ENCODE measurements at places on chromosomes 13 and 19.

DNA sequence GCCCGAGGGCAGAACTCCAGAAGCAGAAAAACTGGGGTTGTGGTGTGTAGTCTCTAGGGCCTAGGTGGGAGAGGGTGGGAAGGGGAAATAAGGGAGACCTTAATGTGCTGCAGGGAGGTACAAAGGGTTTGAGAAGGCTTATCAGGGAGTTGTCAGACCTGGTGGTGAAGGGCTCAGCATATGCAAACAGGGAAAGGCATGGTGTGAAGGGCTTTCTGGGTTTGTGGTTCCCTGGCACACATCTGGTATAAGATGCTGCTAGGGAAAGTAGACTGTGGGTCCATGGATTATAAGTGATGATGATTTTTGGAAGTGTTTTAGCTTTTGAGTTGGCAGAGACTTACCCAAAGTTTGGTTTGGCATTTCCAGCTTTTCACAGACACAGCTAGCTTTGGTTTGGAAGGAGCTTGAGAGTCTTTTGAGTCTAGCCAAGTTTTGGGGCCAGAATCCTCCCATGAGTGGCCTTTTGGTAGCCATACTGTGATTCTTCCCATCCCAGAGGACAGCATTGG lies 2.2 kb downstream of the TRIM28 start:
- DNase-seq = no peak

DNA sequence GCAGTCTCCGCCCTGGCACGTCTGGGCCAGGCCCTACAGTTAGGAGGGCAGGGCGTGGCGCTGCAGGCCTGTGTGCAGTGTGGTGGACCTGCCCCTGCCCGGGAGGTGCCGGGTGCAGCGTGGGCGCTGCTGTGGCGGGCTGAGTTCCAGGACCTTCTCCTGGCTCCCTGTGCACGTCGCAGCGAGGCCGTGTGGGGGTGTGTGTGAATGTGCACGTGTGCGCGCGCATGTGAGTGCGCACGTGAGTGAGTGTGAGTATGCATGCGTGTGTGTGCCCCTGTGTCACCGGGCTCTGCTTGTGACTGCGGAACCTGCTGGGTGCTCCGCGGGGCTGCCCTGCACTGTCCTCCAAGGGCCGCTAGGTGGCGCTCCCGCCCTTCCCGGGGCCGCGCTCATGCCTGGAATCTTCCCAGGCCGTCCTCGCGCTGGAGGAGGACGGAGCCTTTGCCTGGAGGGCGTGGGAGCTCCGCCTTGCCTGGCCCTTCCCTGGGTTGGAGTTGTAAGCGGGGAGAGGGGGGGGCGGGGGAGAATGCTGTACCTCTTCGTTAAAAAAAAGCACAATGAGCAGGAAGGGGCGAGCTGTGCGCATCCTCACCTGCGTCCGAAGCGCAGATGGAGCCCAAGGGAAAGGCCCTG lies 79.3 kb downstream of the KDM4B start:
- peak; percentile 33 for DNase-seq

- DNase-seq = no peak
Measured at GRCh38 chr13:31896427-31896826, 135.1 kb upstream of the FRY start.

- DNase-seq = no peak
Measured at GRCh38 chr19:46283771-46284170, 13.1 kb upstream of the HIF3A start.

- DNase-seq = no peak
Measured at GRCh38 chr19:7540761-7541474, 5.4 kb downstream of the PNPLA6 start.

DNA sequence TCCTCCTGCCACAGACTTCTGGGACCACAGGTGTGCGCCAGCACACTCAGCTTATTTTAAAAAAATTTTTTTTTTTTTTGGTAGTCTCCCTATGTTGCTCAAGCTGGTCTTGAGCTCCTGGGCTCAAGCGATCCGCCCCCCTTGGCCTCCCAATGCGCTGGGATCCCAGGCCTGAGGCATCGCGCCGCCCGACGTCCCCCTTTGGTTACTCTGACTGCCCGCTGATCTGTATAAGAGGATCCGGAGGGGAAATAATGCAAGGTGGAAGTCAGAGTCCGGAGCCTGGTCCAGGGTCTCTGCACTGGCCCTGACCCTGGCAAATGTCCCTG lies 486 bp upstream of the ZNF805 start:
- no peak for DNase-seq

- DNase-seq = no peak
Measured at GRCh38 chr13:26060357-26060756, 8.5 kb upstream of the SHISA2 start.

- DNase-seq = no peak
Measured at GRCh38 chr19:35076026-35076370, 34.5 kb downstream of the HPN start.

DNA sequence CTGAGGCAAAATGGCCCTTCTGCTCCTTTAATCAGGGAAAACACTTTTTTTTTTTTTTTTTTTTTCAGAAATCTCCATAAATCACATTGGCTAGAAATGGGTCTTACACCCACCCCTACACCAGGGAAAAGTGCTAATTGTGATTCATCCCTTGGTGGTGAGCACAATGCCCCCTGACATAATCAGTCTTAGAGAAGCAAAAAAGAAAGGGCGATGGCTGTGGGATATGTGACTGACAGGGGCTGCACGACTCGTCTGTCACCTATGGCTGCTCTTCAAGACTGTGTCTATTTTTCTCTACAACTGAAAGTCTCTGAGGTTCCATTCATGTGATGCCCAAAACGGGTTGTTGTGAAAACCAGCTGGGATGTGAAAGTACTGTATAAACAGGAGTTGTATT lies 3.6 kb upstream of the GPC6 start:
- DNase-seq = no peak

DNA sequence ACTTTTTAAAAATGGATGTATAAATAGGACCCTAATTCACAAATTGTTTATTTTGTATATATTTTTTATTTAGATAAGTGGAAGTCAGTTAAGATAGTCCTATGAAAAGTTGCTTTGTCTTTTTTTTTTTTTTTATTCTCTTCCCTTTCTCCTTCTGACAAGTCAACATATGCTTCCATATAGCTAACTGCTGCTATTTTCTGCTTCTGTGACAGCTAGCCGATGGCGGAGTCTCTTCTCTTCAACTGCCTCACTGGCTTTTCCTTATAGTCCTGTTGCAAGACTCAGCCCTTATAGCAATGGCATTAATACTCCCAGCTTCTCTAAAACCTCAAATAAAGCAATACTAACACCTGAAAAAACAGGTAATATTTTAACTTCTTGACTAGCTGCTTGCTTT lies 45.3 kb downstream of the SLAIN1 start:
- DNase-seq = no peak

DNA sequence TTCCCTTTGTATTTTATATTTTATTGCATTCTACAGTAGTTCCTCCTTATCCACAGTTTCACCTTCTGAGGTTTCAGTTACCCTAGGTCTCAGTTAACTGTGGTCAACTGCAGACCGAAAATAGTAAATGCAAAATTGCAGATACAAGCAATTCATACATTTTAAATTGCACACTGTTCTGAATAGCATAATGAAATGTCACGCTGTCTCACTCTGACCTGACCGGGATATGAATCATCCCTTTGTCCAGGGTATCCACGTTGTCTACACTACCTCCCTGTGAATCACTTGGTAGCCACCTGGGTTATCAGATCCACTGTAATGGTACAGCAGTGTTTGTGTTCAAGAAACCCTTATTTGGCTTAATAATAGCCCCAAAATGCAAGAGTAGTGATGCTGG lies 325.0 kb downstream of the DNAJC15 start:
- DNase-seq = peak; percentile 18

DNA sequence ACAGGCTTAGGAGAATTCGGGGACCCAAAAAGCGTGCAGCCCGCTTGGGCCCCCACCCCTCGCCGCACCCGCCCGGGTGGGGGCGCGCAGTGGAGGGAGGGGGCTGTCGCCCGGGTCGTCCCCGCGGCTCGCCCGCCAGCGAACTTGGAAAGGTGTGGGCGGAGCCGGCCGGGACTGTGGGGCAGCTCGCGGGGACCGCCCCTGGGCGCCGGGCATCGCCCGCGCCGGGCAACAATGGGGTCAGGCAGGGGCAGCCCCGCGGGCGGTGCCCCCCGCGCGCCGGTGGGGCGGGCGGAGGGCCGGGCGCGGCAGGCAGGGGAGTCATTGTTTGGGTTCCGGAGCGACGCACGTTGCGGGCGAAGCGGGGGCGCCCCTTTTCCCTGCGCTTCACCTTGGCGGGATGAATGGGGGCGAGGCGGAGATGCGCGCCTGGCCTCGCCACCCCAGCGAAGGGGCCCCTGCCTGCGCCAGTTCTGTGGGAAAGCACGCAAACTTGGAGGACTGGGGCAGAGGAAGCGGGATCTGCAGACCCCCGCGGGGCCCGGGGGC lies 647 bp upstream of the KLF12 start:
- DNase-seq = peak; percentile 23

GRCh38 chr13:36031490-36031889 lies 99.7 kb downstream of the DCLK1 start:
- no peak for DNase-seq

GRCh38 chr19:5536337-5536894 lies 31.3 kb downstream of the TINCR start:
- no peak for DNase-seq

DNA sequence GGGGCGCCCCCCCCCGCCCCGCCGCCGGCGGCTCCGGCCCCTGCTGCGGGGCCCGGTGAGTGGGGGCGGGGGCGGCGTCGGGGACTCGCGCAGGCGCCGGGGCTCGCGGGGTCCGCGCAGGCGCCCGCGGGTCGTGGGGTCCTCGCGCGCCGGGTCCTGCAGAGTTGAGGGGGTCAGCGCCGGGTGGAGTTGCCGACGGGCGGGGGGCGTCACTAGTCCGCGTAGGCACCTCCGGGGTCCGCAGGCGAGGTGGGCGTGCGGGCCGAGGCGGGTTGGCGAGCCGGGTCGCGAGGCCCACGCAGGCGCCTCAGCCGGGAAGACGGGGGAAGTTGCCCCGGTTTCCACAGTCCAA lies 365 bp downstream of the PPP6R1 start:
- no peak for DNase-seq

GRCh38 chr13:74092711-74093110 lies 41.5 kb downstream of the KLF12 start:
- no peak for DNase-seq

- no peak for DNase-seq
Measured at GRCh38 chr13:109371066-109371465, 415.3 kb downstream of the IRS2 start.

GRCh38 chr13:26996965-26997752 lies 174.5 kb downstream of the USP12 start:
- DNase-seq = no peak

DNA sequence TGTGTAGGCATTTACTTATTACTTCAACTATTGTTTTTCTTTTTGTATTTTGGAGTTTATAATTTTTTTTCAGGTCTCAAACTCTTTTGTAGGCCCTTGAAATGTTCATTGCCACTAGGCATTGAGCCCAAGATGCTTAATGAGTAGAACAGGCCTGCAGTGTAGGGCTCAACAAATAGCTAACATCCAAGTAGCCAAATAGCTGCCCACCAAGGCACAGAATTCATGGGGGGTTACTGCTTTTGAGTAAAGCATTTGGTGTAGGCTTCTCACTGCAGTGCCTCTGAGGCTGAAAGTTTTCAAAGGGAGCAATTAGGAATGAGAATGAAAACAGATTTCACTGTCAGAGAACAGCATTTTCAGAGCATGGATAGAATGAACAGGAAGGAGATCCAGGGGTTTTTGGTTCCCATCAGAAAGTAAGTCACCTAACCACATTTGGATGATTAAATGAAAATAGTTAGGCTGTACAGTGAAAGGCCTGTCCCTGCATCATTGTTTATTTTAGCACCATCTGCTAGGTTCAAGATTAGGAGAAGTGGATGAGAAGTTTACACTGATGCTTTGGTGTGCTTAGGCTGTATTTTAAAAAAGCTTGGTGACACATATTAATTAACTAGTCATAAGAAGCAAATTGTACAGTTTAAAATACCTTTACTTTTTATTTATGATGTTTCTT lies 61.0 kb downstream of the EDNRB start:
- DNase-seq = no peak

- no peak for DNase-seq
Measured at GRCh38 chr19:34788074-34788473, 15.1 kb upstream of the ZNF599 start.

GRCh38 chr19:44552324-44552723 lies 22.8 kb upstream of the CEACAM20 start:
- no peak for DNase-seq

GRCh38 chr13:45368571-45368970 lies 27.6 kb upstream of the TPT1 start:
- peak; percentile 40 for DNase-seq

GRCh38 chr13:20128459-20128931 lies 32.4 kb downstream of the GJA3 start:
- no peak for DNase-seq

- DNase-seq = no peak
Measured at GRCh38 chr19:32540621-32541020, 40.4 kb upstream of the PDCD5 start.

- DNase-seq = no peak
Measured at GRCh38 chr13:33543089-33543459, 257.5 kb upstream of the STARD13 start.

DNA sequence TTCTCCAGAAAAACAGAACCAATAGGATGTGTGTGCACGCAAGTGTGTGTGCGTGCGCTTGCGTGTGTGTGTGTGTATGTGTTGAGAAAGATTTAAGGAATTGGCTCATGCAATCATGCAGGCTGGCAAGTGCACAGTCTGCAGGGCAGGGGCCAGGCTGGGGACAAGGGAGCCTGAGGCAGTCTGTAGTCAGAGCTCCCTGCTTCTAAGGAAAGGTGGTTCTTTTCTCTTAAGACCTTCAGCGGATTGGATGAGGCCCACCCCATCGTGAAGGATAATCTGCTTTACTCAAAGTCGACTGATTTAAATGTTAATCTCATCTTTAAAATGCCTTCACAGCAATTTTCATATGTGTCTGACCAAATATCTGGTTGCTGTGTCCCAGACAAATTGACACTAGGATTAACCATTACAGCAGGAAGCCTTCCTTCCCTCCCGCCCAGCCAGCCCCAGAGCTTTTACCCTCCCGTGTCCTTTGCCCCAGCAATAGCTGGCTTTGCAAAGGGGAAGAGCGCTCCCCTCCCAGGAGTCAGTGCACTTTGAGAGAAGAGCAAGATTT lies 15.0 kb upstream of the NAXD start:
- DNase-seq = no peak

- DNase-seq = no peak
Measured at GRCh38 chr13:111211789-111212516, 96.8 kb downstream of the ARHGEF7 start.

GRCh38 chr13:76516586-76516985 lies 369.6 kb downstream of the KCTD12 start:
- no peak for DNase-seq

DNA sequence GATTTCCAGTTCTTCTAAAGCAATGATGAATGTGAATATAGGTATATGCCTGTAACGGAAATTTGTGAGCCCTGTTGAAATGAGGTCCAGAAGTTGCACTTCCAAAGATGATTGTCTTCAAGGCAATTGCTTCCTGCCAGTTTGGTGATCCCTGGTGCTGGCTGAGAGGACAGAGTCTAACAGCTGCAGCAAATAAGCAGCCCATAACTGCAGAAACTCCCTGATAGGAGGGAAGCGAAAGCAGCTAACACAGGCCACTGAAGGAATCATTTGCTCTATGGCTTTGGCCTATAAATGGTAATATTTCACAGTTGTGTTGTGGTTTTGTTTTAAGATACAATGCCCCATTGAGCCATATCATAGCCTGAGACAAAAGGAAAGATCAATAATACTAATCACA lies 451.5 kb upstream of the MIR17HG start:
- DNase-seq = no peak

Measured in RCC 7860 (cell line).